ENCODE measurements at places on chromosomes 11 and 22.

GRCh38 chr22:18066181-18066859, 11.5 kb upstream of the PEX26 start:
- no peak for DNase-seq

- no peak for DNase-seq
Observed at GRCh38 chr11:131223198-131223991, 147.0 kb upstream of the NTM start.

DNA sequence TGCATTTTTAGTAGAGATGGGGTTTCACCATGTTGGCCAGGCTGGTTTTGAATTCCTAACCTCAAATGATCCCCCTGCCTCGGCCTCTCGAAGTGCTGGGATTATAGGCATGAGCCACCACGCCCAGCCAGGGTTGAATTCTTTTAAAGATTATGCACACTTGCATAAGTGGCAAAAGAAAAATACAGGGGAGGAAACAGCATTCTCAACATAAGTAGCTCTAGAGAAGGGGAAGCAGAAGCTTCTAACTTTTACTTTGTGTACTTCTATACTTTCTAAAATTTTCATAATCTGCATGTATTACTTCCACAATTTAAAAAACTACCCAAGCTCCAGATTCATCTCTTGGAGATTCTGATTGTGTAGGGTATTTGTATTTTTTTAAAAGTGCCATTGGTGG, 108.0 kb downstream of the SLC1A2 start:
- DNase-seq: no peak

- no peak for DNase-seq
Observed at GRCh38 chr11:75490221-75491181, 35.2 kb downstream of the GDPD5 start.

DNA sequence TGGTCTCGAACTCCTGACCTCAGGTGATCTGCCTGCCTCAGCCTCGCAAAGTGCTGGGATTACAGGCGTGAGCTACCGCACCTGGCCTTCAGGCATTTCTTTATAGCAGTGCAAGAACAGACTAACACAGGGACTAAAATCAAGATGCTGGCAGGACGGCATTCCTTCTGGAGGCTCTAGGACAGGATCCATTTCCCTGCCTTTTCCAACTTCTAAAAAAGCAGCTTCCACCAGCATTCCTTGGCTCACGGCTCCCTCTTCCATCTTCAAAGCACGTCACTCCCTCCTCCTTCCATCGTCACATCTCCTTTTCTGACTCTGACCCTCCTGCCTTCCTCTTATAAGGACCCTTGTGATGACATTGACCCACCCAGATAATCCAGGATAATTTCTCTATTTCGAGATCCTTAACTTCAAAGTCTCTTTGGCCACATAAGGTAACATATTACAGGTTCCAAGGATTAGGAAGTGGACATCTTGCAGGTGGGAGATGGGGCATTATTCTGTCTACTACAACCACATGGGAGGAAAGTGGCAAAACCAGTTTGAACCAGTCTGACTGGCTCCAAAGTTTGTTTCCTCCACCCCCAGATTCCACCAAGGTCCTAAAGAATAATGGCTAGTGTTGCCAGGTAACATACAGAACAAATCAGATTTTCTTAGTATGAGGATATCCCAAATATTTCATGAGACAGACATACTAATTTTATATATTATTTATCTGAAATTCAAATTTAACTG, 172.5 kb downstream of the MN1 start:
- DNase-seq: no peak

GRCh38 chr11:78000193-78000592, 5.7 kb upstream of the INTS4 start:
- DNase-seq: peak; percentile 49

- DNase-seq: peak; percentile 51
Observed at GRCh38 chr11:36744375-36745168, 146.5 kb upstream of the RAG2 start.

- peak; percentile 30 for DNase-seq
Observed at GRCh38 chr11:45917286-45917622, 423 bp downstream of the PEX16 start.

DNA sequence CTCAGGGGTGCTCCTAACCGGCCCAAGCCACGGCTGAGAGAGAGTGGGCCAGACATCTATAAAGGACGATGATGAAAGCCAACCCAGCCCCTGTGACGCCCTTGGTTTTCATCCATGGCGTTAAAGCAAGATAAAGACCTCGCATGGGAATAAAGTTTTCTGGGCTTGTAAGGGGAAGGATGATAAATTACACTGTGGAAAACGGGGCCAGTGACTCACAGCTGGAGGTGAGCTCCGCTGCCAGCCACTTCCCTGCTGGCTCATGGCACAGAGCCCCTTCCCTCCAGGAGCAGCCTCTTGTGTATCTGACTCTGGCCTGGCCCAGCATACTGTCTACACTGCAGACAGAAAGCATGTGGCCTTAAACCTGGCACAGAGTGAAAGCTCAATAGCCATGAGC, 503.2 kb upstream of the B3GAT1 start:
- no peak for DNase-seq

- DNase-seq: no peak
Observed at GRCh38 chr11:20479513-20479912, 92.0 kb downstream of the PRMT3 start.

DNA sequence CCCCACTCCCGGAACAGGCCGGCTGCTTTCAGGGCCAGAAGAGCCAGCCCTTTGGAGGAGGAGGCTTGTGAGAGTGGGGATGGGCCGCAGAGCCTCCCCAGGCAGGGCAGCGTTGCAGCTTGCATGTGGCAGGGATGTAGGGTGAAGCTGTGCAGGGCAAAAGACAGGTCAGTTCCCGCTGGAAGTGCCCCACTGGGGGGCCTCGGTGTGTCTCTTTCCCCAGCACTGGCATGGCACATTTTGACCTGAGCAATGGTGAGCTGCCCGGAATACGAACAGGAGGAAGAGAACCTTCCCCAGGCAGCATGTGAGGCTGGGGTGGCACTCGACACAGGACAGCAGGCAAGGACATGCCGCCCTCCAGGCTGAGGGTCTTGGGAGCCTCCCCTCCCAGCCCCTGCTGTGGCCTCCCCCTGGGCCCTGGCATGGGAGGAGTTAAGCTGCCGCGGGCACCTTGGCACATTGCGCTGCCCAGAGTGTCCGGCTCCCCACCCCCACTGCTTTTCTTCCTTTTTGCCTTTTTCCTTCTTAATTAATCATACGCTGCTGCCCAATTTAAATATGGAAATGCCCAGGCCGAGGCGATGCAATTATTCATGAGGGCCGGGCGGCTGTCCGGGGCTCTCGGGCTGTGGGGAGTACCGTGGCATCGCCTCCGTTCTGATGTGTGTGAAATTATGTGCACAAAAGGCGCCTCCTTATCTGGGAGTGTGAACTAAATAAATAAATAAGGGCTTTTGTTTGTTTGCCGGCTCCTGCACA, 76.0 kb upstream of the WNT7B start:
- DNase-seq: no peak

- no peak for DNase-seq
Observed at GRCh38 chr11:48091426-48092102, 111.2 kb downstream of the PTPRJ start.

DNA sequence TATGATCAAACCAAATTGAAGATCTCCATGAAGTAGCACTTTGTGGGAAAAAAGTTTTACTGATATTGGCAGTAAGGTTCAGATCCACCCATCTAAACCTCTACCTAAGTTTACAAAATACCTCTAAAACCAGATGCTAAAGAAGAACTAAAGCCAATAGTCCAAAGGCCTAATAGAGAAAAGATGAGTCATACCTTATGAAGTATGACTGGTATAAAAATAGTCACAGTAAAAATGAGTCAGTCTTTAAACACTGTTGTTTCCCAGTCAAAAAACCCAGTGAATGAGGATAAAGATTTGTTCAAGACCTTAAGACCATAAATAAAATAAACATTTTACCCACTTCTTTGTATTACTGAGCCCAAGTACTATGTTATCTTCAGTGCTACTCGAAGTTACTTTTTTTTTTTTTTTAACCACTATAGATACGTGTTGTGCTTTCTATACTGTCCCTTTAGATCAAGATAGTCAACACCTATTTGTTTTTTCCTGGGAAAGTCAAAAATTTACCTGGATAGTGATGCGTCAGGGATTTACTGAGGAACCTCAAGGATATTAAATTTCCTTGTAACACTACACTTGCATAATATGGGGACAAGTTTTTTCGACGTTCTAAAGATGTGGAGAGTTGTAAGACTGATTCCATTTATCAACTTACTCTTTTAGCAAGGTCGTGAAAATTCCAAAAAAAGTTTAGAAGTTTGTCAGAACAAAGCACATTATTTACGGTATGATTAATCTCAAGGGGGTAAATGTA, 87.3 kb downstream of the CCDC73 start:
- DNase-seq: no peak

DNA sequence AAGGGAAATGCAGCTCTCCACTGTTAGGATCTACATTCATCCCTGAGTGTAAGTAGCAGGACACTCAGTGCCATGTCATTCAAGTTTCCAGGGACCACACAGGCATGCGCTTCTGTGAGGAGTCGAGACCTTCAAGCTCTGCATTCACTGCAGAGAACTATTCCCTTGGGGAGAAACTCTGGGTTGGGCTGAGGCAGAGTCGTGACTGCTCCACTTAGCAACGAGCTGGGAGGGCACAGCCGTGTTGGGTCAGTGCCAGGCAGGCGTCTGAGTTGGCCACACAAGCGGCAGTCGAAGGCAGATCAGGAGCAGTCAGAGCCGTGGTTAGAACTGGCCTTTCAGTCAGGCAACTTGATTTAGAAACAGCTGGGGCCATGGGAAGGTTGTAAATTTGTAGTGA, 14.7 kb downstream of the MPEG1 start:
- DNase-seq: no peak

DNA sequence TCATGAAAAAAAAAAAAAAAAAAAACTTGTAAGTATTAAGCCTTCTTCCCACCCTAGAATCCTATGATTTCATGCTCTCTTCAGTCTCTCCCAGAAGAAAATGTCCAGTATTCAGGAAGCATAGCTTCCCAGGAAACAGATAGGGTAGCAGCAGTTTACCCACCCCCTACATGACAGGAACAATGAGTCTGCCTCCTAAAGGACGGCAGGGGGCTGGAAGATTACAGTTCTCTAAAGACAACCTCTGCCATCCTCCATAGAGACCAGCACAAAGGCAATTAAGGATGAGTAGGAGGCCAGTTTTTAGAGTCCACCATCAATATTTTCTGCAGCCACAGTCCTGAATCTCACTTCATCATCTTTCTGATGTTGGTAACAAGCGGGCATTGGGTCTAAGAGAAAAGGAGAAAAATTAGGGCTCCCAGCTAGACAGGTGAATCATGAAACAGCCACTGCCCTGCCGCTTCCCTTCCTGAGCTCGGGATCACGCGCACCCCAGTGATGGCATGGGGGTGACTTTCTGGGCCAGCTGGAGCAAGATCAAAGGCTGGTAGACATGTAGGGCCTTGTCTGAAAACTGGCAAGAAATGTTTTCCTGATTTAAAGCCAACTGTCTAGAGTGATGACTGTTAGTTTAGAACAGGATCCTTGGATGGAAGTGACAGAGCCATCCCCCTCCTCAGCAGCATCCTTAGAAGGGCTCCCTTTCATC, 322.8 kb downstream of the LARGE1 start:
- no peak for DNase-seq

GRCh38 chr11:112004389-112004788, 20.8 kb upstream of the DLAT start:
- DNase-seq: peak; percentile 12

GRCh38 chr11:25777343-25777742, 554.6 kb upstream of the ANO3 start:
- DNase-seq: no peak

GRCh38 chr11:125346179-125346530, 149.9 kb downstream of the FEZ1 start:
- DNase-seq: no peak

DNA sequence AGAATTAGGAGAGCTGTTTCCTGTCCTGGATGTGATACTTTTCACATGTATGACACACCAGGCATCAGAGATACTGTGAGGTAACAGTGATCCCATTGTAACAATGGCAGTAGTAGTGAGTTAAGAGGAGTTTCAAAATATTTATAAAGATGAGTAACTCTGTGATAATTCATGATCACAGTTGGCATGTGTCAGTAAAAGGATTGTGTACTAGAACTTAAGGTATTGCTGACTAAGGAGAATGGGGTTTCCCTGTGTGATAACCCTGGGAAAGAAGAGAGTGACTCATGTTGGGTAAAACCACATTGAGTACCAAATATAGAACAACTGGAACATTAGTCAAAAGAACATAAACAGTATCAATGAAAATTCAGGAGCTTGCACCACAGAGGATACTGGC, 22.9 kb upstream of the SLC5A1 start:
- no peak for DNase-seq

- DNase-seq: no peak
Observed at GRCh38 chr11:132256528-132257279, 886.3 kb downstream of the NTM start.

- peak; percentile 93 for DNase-seq
Observed at GRCh38 chr22:43812149-43812842, at the start of gene EFCAB6. EFCAB6 (minus strand) TSS chr22:43812305; CDS start chr22:43782318, 29,987 bp downstream.

All from stimulated activated CD4-positive, alpha-beta T cell treated with anti-CD3 and anti-CD28 coated beads, Interleukin-4, amount 100 ng/mL, for 24 hours (primary cell).